Muscle of back (tissue), 13 donors: ENCODE measurements at places on chromosomes 2 and 18.

DNA sequence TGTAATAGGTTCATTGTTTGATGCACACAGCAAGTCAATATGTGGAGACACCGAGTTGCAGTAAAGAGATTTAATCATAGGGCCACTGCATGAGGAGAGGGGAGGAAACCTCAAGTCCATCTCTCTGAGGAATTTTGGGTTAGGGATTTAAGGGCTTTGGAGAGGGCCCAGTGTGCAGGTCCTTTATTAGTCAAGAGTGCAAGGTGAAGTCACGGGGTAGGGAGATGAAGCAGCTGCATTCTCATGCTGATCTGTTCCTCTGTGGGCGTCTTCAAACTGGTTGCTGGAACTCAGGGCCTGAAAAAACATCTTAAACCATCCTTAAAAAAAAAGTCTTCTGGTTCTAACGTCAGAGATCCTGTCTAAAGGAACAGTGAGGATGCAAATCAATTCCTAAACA, 131.6 kb downstream of the NXPH2 start:
- DNase-seq = no peak

GRCh38 chr18:10140461-10141282, 226.9 kb downstream of the VAPA start:
- no peak for DNase-seq

- DNase-seq = no peak
Measured at GRCh38 chr18:30066288-30066687, 976.3 kb downstream of the DSC3 start.

GRCh38 chr2:203453858-203454451, 81.1 kb downstream of the RAPH1 start:
- DNase-seq = peak; percentile 55

DNA sequence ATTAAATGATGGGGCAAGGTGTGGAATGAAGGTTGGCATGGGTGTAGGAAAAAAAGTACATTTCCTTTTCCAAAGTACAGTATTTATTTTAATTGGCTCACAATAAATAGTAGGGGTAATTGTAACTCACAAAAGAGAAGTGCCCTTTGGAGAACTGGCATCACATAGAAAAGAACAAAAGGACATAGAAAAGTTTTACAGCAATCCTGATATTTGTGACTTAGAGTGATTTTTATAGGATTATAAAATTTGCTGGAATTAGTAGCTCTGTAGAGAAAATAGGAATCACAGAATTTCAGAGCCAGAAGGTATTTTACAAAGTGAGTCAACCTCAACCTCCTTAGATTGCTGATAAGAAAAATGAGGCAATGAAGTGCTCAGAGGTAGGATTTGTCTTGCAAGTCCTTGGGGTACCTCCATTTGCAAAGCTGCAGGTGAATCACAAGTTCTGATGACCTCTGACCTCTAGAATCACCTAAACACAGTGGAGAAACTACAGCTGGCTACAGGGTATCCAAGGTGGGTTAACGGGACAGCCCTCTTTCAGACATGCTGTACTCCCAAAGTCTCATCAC, 133.6 kb downstream of the SOCS6 start:
- no peak for DNase-seq

DNA sequence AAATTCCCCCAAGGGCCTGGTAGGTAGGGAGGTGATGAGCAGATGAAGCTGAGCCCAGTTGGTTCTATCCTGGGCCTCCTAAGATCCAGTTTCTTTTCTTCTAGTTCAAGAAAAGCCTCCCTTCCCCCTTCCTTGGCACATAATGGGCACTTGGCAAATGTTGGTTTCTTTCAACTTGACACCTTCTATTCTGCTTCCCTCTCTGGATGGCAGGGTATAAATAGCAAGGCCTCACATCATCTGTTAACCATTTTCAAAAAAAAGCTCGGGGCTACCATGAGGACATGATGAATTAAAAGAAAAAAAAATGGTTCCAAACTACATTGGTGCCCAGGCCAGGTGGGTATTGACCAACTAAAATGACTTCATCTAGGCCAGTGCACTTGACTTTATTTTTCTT, 29.9 kb downstream of the CTAGE1 start:
- no peak for DNase-seq

- no peak for DNase-seq
Measured at GRCh38 chr2:225073198-225073597, 30.9 kb upstream of the DOCK10 start.

GRCh38 chr2:73922681-73923080, 4.0 kb upstream of the DGUOK start:
- no peak for DNase-seq

DNA sequence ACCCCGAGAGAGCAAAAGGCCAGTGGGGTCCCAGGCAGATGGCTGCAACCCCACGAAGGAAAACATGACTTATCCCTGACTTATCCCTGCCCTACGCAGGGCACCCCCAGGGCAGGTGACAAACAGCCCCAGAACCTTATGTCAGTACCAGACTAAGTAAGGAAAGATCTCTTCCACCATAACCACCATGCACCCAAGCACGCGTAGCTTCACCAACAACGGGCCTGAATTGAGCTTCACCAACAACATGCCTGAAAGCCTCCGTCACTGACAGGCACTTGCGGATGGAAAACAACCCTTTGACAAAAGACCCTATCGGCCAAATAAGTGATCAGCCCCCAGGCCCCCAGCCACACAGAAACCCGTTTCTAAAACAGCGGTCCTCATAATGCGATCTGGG, 34.1 kb downstream of the HDAC4 start:
- no peak for DNase-seq

DNA sequence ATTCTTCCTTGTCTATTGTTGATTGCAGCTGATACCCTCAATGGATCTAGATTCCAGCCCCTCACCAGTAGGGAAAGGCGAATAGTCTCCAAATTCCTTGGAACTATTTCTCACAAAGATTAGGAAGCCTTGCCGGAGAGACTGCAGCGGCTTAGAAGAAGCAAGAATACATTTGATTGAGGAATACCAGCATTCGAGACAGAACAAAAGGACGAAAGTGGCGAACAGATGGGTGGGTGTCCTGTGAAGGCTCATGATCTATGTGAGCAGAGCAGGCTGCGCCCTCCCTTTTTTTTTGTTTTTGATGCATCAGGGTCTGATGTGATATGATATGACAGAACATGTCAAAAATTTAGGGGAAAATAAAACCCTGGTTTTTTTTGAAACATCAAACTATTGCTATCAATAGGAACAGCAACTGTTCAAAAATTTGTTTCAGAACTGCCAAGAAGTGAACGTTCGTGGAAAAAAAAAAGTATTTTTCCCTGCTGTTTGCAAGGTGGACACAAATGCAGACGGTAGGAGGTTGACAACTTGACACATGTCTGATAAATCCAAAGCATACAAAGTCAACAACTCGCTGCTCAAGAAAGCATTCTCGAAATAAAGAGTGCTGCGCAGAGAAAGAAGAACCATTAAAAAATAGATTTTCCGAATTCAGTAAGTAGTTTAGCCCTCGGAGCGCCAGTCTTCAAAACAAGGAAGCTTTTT, 49.1 kb downstream of the PTGR3 start:
- no peak for DNase-seq

DNA sequence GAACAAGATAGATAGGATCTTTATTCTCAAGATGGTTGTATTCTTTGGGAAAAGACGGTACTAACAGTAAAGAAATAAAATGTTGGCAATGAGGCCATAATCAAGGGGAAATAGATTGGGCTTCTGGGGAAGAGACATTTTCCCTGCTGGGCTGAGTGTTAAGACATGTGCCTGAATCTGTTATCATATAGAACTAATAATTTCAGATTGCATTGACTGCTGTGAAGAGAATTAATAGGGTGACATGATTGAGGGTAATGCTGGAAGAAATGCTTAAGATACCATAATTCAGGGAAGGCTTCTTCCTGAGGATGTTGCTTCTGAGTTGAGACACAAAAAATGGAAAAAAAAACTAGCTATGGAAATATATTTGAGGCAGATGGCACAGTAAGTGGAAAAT, 105.0 kb downstream of the PTH2R start:
- no peak for DNase-seq
